ENCODE measurements at places on chromosomes 2 and 18. TPM values are rescaled to one million over a fixed set of nuclear protein-coding genes. Genes with fewer than 3 reads are reported as not detected.

GRCh38 chr2:6068429-6068828 lies 376.2 kb downstream of the SOX11 start:
- H3K27ac ChIP-seq, result no peak overlapping the region
- H3K4me3 ChIP-seq, result no peak overlapping the region
- no peak for DNase-seq
- H3K27me3 ChIP-seq, result no peaks in the 10 kb centered on the region

The FRZB gene
- 5.0 TPM for polyA plus RNA-seq

DNA sequence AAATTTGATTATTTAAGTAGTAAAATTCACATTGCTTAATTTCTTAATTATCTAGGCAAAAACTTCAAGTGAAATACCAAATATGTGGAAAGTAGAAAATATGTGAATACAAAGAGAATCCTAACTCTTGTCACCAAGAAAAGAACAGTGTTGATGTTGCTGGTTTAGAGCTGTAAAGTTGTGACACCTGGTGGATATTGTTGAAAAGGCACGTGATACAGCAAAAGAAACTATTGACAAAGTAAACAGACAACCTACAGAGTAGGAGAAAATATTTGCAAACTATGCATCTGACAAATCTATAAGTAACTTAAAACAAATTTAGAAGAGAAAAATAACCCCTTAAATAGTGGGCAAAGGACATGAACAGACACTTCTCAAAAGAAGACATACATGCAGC lies 25.6 kb upstream of the ZC3H15 start:
- H3K4me3 ChIP-seq, result no peak overlapping the region
- no peaks in the 10 kb centered on the region for H3K4me1 ChIP-seq
- H3K36me3 ChIP-seq, result no peaks in the 10 kb centered on the region
- no peak overlapping the region for H3K27ac ChIP-seq
- DNase-seq, result peak; percentile 45
- H3K27me3 ChIP-seq, result no peaks in the 10 kb centered on the region

GRCh38 chr18:5543036-5543680 lies 639 bp downstream of the EPB41L3 start:
- peak overlapping the region; percentile 50 for H3K4me3 ChIP-seq
- peaks cover 54% of the 10 kb centered on the region for H3K27me3 ChIP-seq
- peak; percentile 40 for DNase-seq
- no peaks in the 10 kb centered on the region for H3K36me3 ChIP-seq
- peaks cover 23% of the 10 kb centered on the region for H3K4me1 ChIP-seq

DNA sequence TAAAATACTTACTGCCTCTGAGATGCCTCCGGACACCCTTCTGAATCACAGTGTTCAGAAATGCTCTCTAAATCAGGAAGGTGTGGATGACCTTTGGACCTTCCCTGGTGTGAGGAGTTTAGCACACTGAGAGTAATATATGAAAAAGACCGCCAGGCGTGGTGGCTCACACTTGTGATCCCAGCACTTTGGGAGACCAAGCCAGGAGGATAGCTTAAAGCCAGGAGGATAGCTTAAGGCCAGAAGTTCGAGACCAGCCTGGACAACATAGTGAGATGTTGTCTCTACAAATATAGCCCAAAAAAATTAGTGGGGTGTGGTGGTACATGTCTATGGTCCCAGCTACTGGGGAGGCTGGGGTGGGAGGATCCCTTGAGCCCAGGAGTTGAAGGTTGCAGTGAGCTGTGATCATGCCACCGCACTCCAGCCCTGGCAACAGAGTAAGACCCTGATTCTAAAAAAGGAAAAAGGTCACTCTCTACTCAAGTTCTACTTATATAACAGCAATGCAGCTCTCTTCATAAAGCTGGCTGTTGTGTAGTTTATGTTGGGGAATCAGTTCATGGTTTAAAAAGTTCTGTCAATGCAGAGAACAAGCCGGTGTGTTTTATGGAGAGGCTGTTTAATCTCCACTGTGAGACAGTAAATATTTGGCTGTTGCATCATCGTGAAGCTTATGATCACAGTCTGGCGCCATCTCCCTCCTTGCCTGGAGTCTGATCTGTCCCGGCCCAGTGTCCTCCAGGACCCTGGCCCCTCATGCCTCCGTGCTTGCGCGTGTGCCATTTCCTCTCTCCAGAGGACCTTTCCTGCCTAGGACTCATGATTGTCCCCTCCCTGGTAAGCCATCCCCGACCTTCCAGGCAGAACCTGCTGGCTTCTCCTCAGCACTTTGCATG lies 184.5 kb downstream of the FAM210A start:
- no peaks in the 10 kb centered on the region for H3K36me3 ChIP-seq
- no peak overlapping the region for H3K4me3 ChIP-seq
- peaks cover 63% of the 10 kb centered on the region for H3K4me1 ChIP-seq
- no peaks in the 10 kb centered on the region for H3K27me3 ChIP-seq

- no peaks in the 10 kb centered on the region for H3K4me1 ChIP-seq
- no peak for DNase-seq
- no peaks in the 10 kb centered on the region for H3K27me3 ChIP-seq
- no peak overlapping the region for H3K27ac ChIP-seq
Observed at GRCh38 chr2:156083763-156084493, 248.6 kb downstream of the NR4A2 start.

DNA sequence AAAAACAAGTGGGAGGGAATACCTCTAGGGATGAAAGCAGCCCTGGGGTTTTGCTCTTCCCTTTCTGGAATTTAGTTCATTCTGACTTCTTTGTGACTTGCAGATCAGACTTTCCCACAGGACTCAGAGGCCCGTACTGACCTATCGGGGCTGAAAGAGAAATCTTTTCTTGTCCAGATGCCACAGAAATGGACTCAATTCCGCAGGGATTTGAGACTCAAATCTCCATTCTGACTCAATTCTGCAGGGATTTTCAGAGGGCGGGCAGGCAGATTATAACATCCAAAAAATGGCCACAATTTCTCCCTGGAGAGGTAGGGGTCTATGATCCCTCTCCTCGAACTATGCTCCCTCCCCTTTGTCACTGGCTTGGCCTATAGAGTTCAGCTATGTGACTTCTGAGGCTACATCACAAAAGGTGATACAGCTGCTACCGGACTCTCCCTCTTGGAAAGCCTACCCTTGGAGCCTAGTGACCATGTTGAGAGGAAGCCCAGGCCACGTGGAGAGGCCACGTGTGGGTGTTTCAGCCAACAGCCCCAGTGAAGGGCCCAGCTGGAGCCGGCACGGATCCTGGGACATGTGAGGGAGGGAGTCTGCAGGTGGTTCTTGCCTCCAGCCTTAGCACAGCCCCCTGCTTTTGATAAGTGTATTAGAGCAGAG lies 4.8 kb upstream of the EFHD1 start:
- H3K27me3 ChIP-seq, result no peaks in the 10 kb centered on the region
- peaks cover under 1% of the 10 kb centered on the region for H3K4me1 ChIP-seq
- H3K27ac ChIP-seq, result peak overlapping the region; percentile 27
- H3K36me3 ChIP-seq, result no peaks in the 10 kb centered on the region
- H3K4me3 ChIP-seq, result no peak overlapping the region

DNA sequence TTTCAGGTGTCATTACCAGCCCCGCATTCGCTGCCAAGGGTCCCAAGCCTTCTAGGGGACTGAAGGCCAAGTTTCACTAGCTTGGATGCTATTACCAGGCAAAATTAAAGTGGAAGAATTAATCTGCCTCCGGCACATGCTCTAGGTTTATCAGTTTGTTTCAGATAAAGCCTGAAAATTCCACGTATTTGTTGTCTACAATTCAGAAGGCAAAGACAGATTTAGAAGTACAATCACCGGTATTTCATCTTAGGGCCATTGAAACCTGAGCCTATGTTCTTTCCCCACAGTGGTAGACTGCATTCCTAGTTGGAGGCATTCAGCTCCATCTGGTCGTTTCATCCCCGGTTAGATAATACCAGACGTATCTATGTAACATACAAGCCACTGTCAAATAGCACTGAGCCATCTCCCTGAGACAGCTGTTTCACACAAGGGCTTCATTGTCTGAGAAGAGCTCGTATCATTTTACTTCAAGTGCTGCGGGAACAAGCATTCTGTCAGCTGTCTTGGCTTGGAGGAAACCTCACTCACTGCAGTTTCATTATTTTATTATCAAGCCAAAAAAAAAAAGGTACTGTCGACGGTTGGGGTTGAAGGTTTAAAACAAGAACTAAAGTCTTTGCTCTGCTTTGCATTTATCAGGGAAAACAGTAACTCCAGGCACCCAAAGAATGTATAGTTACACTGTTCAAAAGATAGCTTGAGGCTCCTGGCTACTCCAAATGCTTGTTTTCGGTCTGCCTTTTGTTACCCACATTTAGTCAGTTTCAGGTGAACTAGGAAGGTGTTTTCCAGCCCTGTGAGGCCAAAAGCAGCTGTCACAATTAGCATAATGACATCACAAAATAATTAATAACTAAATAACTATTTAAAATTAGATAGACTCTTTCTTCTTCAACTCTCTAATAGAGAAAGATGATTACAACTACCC lies 76.7 kb downstream of the TGIF1 start:
- no peak for DNase-seq
- no peaks in the 10 kb centered on the region for H3K4me1 ChIP-seq
- H3K27me3 ChIP-seq, result no peaks in the 10 kb centered on the region
- H3K27ac ChIP-seq, result no peak overlapping the region
- H3K36me3 ChIP-seq, result no peaks in the 10 kb centered on the region

DNA sequence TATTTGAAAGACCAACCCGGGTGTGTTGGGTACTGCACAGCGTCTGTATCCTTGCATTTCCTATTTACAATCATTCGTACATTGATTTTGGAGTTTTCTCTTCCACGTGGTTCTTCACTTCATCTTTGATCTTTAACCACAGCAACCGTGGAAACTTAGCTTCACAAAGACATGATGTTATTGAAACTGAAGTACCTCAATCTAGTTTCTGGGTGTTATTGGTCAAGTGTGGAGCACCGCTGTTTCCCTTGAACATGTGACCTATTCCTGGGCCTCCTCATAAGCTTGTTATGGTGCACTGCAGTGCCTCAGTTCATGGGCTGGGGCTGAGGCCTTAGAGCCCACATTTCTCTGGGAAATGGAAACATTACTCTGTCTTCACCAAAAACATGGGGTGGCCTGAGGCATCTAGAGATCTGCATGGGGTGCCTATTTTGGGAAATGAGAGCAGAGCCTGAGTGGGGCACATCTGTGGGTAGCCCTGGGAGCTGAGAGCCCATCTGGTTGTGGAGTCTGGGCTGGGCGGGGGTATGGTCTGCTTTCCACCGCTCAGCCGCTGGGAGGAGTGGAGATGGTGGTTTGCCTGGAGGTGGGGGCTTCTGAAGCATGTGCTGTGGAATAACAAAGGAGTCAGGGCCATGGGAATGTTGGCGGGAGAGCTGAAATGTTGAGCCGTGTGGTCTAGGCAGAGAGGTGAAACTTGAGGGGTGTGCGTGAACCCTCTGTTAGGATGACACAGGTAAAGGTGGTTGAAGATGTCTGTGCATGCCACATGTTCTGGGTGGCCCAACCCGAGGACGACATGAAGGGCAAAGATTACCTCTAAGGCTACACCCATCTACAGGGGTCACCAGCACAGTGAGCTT lies 37.4 kb downstream of the ZNF236 start:
- peaks cover 7% of the 10 kb centered on the region for H3K4me1 ChIP-seq
- H3K27me3 ChIP-seq, result no peaks in the 10 kb centered on the region
- DNase-seq, result no peak
- no peak overlapping the region for H3K4me3 ChIP-seq
- H3K27ac ChIP-seq, result no peak overlapping the region

- H3K36me3 ChIP-seq, result peaks cover 63% of the 10 kb centered on the region
- H3K27me3 ChIP-seq, result no peaks in the 10 kb centered on the region
- H3K4me3 ChIP-seq, result no peak overlapping the region
- no peak overlapping the region for H3K27ac ChIP-seq
- DNase-seq, result no peak
Observed at GRCh38 chr18:50981381-50981780, 13.5 kb downstream of the ELAC1 start.

The REG3G gene
- not detected for polyA plus RNA-seq

The GPR45 gene
- not detected for polyA plus RNA-seq

- H3K27me3 ChIP-seq, result no peaks in the 10 kb centered on the region
- no peak overlapping the region for H3K4me3 ChIP-seq
- peak; percentile 93 for DNase-seq
- no peaks in the 10 kb centered on the region for H3K36me3 ChIP-seq
- peaks cover 66% of the 10 kb centered on the region for H3K4me1 ChIP-seq
Observed at GRCh38 chr2:160221391-160222276, 21.6 kb upstream of the ITGB6 start.

The POU3F3 gene
- not detected for polyA plus RNA-seq

DNA sequence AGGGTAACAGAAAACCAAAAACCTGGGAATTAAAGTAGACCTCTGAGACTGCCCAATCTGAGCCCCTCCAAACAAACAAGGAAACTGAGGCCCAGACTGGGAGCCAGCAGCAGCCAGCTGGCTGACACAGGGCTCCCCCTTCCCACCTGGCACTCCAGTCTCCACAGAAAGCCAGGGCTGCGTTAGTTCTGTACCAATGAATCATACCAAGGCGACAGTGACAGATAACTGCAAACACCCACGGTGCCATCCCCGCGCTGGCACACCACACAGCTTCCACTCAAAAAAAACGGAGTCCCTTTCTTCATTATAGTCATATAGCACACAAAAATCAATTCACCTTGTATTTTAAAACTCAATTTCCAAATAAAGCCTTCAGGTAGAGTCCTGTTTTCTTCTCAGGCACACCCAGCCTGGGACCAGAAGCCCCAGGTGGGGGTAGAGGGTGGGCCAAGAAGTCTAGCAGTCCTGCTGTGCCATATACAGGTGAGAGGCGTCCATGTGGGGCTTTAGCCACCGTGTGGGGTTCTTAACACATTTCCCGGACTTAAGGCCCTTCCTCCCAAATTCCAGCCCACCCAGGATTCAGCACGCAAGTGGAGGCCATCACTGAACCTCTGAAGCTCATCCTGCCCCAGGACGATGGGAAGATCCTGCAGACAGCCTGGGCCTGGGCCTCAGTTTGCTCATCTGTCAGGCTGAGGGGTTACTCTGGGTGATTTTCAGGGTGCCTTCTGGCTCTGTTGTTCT lies 1.2 kb downstream of the PER2 start:
- no peaks in the 10 kb centered on the region for H3K36me3 ChIP-seq
- peak overlapping the region; percentile 98 for H3K27ac ChIP-seq
- no peaks in the 10 kb centered on the region for H3K27me3 ChIP-seq
- peaks cover 74% of the 10 kb centered on the region for H3K4me1 ChIP-seq
- H3K4me3 ChIP-seq, result peak overlapping the region; percentile 76
- DNase-seq, result peak; percentile 46

DNA sequence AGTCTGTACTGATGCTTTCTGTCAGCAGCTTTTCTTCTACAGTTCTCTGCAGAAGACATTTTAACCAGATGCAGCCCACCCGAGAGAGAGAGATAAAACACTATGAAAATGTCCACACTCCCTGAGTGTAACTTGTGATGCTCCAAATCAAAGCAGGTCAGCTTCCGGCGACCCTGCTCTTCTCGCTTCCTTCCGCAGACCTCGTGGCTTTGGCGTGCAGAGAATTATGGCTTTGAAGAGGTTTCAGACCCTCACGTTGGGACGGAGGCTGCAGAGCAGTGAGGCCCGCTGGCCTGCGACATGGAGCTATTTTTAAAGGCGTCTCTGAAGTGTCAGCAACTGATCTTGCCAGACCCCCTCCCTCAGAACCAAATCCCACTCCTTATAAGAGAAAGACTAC lies 41.8 kb downstream of the TMEM163 start:
- H3K36me3 ChIP-seq, result no peaks in the 10 kb centered on the region
- DNase-seq, result no peak
- no peaks in the 10 kb centered on the region for H3K27me3 ChIP-seq

Data from stomach (tissue), 19 donors.